ENCODE measurements at places on chromosomes 11 and 22.

DNA sequence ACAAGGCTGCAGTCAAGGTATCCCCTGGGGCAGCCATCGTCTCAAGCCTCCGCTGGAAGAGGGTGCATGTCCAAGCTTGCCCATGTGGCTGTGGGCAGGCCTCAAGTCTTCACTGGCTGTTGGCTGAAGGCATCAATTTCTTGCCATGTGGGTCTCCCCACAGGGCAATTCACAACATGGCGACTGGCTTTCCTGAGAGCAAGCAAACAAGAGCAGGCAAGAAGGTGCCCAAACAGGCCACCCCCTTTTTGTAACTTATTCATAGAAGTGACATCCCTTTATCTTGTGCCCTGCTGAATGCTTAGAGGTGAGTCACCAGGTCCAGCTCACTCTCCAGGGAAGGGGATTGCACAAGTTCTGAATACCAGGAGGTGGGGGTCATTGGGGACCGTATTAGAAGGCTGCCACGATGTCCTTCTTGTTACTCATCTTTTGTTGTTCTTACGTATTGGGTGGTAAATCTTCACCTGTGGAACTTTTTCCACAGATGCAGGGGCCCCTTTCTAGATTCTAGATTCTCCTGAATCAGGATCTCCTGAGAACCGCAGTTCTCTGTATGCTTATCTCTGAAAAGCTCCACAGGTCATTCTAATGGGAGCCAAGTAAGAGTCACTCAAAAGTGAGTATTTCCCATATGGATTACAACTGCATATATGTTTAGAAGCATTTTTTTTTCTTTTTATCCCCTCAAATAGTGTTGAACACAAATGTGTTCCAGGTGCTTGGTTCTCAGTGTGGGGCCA lies 44.2 kb upstream of the MICAL2 start:
- DNase-seq, result no peak

DNA sequence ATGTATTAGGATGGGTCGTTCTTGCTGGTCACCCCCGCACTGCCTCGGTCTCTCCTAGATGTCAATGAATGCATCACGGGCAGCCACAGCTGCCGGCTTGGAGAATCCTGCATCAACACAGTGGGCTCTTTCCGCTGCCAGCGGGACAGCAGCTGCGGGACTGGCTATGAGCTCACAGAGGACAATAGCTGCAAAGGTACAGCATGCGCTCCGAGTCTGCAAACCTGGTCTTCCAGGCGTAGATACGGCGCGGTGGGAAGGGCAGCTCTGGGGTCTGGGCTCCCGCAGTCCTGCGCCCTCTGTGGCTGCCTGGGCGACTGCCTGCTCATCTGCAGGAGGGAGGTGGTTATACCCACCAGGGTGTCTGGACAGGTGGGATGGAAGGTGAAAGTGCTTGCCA lies 31.0 kb downstream of the FBLN1 start:
- DNase-seq, result no peak

- DNase-seq, result no peak
Observed at GRCh38 chr11:86124251-86125233, 55.7 kb upstream of the PICALM start.

GRCh38 chr11:10865837-10866270 lies 8.0 kb upstream of the ZBED5 start:
- no peak for DNase-seq

DNA sequence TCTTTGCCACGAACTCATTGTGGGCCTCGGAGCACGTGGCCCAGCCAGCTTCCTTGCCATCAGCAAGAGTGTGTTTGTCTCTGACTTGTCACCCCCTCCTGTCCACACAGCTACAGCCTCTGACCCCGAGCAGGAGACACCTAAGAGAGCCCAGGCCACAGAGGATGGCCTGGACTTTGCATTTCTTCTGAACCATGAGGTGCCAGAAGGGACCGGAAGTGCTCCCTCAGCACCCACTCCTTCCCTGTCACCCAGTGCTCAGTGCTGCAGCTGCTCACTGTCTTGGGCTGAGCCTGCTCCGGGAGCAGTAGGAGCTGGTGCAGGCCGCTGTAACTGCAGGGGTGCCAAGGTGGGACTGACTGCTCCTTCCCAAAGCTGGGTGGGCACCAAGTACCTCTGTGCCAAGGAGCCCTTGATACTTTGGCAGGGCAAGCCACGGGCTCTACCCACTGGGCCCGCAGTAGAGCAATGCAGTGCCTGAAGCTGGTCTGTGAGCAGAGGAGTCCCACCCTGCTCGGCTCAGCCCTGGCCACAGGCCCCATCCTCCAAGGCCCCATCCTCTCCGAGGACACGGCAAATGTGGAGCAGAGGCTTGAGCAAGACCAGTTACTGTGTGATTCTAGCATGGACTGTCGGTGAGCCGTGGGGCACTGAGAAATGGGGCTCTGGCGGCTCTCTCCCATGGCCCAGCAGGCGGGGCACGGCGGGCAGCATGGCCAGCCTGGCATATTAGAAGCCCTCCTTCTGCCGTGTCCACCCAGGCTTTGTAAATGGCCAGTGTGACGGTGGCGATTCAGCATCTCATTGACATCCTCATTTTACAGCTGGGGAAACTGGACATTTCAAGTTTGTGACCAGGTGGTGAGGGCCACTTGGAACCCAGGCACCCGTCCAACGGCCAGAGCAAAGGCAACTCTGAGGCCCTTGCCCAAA lies 6.3 kb downstream of the GRK2 start:
- DNase-seq, result peak; percentile 69

DNA sequence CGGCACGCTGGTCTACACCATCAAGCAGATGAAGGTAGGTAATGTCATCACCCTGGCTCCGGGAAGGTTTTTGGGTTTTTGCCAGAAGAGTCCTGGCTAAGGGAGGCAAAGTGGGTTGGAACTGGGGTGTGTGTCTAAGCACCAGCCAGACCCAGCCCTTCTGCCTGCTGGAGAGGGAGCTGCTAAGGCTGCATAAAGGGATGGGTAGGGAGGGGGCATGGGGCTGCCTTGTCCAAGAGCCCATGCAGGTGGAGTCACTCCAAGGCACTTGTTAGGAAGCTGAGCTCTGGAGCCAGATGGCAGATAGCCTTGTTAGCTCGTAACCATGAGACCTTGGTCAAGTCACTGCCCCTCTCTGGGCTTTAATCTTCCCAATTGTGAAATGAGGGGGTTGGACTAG lies 48.0 kb downstream of the TIMP3 start:
- no peak for DNase-seq

- peak; percentile 63 for DNase-seq
Observed at GRCh38 chr22:24994070-24994763, 41.7 kb downstream of the KIAA1671 start.

DNA sequence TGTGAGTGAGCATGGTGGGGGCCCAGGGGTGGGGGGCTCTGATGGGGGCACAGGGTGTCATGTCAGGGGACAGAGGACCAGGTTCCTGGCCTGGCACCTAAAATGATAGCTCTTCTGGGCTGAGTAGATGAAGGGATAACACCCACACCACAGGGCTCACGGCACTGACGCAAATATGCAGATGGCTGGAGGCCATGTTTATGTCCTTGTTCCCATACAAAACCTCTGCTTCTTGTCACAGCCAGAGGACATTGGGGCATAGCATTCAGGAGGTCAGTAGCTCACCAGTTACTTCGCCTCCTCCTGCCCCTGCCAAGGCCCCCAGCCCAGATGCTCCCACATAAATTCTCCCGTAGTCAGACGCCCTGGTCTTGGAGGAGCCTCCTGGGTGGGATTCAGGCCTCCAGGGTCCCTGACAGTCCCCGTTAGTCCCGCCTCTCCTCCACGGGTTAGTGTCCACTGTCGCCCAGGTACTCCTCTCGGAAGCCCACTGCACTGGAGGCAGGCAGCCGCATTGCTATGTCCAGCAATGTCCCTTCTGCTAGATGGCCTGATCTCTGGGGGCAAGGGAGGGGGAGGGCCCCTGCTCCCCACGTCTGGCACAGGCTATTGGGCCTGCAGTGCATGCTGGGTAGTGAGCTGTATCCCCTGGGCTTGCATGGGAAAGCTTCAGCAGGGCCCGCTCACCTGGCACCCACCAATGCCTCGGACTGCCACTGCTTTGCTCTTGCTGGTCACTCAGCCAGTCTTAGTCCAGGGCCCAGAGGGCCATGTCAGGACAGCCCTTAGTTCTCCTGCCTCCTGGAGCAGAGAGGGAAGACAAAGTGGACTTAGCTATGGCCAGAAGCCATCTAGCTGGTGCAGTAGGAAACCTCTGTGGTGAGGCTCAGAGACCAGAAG lies 75.6 kb upstream of the MYOD1 start:
- DNase-seq, result no peak

DNA sequence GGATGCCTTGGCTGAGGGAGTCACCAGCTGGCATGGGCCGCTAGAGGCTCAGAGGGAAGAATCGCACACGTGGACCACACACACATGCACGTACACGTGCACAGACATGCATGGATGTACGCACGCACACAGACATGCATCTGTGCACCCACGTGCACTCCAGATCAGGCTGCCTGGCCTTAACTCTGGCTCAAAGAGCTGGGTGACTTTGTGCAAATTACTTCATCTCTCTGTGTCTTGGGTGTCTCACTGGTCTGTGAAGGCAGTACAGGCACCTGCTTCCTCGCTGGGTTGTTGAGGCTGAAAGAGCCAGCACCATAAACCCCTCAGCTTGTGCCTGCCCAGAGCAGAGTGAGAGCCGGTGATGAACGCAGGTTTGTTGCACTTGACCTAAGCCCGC lies 28.7 kb downstream of the TMPRSS6 start:
- no peak for DNase-seq

GRCh38 chr11:130455483-130456127 lies 7.2 kb downstream of the ADAMTS15 start:
- DNase-seq, result no peak

Data from activated T-cell treated with anti-CD3 and anti-CD28 coated beads, Interleukin-2, amount 50 U/mL, for 48 hours (primary cell).